Stimulated activated CD4-positive, alpha-beta T cell treated with anti-CD3 and anti-CD28 coated beads, Interleukin-4, amount 100 ng/mL, for 1 hour (primary cell): ENCODE measurements at places on chromosomes 5 and 9.

DNA sequence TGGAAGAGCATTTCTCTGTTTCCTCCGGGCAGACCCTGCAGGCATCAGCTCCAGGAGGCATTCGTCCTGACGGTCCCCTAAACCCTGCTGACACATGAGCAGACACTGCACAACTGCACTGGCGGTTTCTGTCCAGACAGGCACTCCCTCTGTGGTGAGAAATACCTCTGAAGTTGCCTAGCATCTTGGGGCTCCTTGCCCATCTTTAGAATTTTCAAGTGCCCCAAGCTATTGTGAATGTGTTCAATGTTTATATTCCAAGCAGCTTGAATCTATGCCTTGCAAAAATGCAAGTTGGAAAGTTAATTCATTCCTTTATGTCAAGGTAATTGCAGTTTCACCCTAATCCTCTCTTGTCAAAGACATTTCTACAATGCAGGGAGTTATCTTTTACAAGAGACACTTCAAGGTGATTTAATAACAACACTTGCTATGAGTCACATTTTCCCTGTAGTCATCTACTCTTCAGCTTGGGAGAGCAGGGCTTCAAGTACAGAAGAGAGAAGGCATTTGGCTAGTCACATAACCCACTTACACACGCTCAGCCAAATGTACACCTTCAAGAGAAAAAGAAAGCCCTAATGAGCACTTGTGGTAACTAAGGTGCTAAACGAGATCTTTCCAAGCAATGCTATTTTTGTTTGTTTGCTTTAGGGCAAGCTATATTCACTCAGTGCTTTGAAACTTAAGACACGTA lies 302.5 kb downstream of the MLLT3 start:
- DNase-seq, result peak; percentile 24

- DNase-seq, result peak; percentile 38
These were observed 19.7 kb downstream of the CAMSAP1 start for GRCh38 chr9:135887585-135888050.

GRCh38 chr9:114504341-114505186 lies 709 bp downstream of the WHRN start:
- peak; percentile 46 for DNase-seq

GRCh38 chr5:125384071-125384470 lies 637.6 kb upstream of the ZNF608 start:
- DNase-seq, result no peak

DNA sequence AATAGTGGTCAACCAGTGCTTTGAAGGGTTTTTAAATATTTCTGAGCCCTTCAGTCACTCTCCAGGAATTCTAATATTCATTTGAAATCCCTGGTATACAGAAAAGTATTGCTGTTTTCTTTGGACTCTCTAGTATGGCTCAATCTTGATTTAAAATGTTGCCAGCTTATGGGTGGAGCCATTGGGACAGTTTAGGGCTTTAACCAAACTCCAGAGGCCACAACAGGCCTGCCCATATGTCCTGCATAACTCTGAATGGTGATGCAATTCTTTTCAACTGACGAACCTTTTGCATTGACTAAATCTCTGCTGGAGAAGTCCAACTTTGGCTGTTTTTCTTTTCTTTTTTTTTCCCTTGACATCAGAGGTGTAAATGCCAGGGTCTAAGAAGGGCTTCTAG lies 10.3 kb upstream of the ANKHD1 start:
- DNase-seq, result no peak

- DNase-seq, result no peak
These were observed 79.7 kb upstream of the ICE1 start for GRCh38 chr5:5342784-5343183.

- DNase-seq, result peak; percentile 43
These were observed 83.5 kb upstream of the RUSC2 start for GRCh38 chr9:35406183-35406959.

- no peak for DNase-seq
These were observed 590.0 kb upstream of the ZNF608 start for GRCh38 chr5:125336401-125336800.

- no peak for DNase-seq
These were observed 26.5 kb upstream of the BASP1 start for GRCh38 chr5:17190799-17191391.

DNA sequence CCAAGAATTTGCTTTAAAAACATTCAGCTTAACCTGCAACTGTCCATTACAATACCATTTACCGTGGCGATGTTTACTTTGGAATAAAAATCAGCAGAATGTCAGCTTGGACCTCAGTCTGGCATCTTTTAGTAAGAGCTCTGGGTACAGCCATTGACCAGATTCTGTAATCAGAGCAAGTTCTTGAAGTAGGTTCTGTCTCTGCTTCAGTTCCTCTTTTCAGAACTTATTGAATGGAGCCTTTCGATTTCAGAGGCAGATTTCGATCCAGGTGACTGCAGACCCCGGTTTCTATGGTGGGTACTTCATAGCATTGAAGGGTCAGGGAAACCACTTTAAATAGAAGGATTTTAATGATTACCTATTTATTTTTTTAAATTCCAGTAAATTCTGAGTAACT lies 53.4 kb upstream of the SV2C start:
- no peak for DNase-seq

GRCh38 chr5:152306386-152306785 lies 98.7 kb downstream of the NMUR2 start:
- DNase-seq, result no peak

DNA sequence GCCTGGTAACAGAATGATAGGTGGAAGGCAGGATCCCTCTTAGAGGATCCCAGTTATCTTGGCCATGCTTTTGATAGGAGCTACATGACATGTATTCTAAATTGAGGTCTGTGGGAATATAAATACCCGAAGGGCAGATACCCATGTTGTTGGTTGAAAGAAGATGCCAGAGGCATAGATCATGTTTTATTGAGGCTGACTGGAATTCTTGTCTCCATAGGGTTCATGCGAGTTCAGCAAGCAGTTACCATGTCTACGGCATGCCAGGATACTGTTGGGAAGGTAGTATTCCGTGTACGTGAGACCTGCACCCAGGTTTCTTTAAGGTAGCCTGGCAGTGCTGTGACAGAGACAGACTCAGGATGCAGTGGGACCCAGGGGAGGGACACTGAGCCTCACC lies 230.7 kb downstream of the NR3C1 start:
- DNase-seq, result no peak

- no peak for DNase-seq
These were observed 226.5 kb downstream of the DTWD2 start for GRCh38 chr5:118761814-118762213.

- DNase-seq, result no peak
These were observed 224.9 kb downstream of the SNX18 start for GRCh38 chr5:54742417-54742891.

GRCh38 chr9:99416007-99416406 lies 193.9 kb downstream of the SEC61B start:
- no peak for DNase-seq

DNA sequence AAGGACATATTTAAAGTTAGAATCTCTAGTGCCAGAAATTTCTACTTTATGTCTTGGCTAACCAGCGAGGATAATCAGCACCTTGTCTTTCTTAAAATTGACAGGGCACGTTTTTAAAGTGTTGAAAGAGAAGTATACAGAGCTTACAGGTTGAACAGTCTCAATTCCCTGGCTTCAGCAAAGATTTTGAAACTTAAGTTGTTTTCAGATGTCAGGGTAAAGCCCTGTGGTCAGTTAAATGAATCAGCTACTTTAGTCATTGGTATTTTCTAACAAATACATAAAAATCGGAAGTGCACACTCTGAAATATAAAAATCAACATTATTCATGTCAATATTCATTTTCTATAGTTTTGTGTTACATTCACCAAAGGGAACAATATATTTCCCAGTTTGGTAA lies 29.1 kb downstream of the SNCAIP start:
- no peak for DNase-seq

GRCh38 chr9:33817327-33818166 lies 587 bp downstream of the UBE2R2 start:
- peak; percentile 47 for DNase-seq

DNA sequence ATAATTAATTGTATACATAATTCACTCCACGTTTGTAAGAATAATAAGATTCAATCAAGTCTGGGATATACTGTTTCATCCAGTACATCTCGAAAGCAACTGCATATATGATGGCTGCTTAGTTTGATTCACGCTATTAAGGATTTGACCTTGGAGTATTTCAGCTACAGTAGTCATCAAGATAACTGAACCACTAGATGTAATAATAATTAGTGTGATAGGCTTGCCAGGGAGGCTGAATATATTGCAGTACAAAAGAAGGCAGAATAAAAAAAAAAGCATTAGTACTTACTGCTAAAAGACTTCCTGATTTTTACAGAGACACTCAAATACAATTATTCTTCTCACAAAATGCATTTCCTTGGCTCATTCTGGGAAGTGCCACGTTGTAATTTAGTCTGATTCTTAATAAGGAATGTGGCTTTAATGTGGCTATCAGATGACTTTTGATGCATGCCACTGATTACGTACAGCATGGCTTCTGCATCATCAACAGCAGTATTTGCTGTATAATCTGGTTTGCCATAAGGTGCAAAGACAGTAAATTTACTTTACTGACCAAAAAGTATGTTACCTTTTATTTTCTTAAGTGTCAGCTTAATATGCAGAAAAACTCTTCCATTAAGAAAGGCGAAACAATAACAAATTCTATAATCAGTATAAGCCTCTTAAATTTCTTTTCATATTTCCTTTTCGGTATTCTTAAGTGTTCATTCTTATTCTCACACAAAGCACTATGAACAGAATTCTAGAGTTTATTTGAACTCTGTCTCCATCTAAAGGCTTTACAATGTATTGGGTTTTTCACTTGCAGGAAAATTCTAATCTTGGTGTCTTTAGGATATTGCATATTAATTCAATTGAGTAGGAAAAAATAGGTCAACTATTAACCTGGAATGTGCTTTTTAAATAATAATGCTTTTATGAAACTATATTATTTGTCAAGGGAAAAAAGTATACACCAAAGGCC lies 166.4 kb downstream of the SLF1 start:
- DNase-seq, result no peak

- no peak for DNase-seq
These were observed 51.3 kb downstream of the SAXO1 start for GRCh38 chr9:18981476-18982261.

DNA sequence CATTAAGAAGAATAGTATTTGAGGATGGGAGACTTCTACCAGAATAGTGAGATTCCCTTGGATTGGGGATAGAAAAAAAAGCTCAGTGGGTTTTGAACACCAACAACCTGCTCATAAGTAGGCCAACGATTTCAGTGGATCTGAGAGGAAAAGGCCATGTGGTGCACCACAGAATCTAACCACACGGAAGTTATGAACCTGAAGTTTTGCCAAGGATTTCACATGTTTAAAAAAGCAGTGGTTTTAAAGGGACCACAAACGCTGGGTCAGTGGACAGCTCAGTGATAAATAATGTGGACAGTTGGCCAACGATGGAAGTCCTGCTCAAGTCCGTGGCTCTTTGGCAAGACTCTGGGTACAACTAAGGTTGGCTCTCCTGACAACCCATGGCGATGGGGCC lies 107.2 kb upstream of the TXNDC8 start:
- no peak for DNase-seq

GRCh38 chr5:67235399-67236110 lies 39.0 kb upstream of the CD180 start:
- DNase-seq, result no peak

DNA sequence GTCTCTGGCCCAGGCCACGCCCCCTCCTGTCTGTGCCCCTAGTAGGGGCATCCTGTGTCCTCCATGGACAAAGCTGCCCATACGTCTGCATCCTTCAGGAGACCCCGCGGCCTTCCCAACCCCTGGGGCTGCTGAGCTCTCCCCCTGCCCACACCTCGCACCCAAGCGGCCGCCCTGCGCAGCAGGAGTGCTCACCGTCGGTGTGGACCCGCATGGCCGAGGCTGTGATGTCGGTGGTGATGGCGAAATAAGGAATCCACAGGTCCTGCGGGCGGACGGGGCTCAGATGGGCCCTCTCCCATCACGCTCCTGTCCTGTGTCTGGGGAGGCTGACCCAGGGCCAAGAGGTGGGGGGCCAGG lies 4.8 kb upstream of the NSMF start:
- DNase-seq, result no peak

DNA sequence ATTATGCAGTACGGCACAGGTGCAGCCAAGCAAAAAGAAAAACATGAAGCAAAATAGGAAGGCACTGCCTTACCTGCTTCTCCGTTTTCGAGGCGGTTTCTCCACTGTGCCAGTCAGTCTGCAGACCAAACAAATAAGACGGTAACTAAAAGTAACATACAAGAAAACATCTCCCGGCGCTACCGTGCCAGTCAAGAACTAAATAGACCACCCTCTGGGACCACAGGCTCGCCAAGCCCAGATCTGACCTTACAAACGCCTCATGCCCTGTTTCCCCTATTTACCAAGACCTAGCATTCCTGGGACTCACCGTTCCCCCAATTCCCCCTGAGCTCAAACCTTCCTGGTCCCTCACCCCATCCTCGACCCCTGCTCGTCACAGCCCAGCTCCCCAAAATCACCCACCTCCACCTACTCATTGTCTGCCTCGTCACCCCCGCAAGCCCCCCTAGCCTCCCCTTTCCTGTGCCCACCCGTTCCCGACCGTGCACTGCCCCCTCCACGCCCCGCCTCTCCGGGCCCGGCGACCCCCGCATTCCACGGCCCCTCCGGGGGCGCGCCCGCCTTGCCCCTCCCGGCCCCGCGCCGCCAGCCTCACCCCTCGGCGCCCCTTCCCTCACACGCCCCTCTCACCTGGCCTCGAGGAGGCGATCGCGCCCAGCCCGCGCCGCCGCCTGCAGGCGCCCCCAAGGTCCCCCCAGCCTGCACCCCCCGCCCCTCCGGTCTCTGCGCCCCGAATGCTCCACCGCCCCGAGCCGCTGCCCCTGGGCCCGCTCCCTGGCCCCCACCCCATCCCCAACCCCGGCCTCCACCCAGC lies 560 bp downstream of the SCAI start:
- no peak for DNase-seq

DNA sequence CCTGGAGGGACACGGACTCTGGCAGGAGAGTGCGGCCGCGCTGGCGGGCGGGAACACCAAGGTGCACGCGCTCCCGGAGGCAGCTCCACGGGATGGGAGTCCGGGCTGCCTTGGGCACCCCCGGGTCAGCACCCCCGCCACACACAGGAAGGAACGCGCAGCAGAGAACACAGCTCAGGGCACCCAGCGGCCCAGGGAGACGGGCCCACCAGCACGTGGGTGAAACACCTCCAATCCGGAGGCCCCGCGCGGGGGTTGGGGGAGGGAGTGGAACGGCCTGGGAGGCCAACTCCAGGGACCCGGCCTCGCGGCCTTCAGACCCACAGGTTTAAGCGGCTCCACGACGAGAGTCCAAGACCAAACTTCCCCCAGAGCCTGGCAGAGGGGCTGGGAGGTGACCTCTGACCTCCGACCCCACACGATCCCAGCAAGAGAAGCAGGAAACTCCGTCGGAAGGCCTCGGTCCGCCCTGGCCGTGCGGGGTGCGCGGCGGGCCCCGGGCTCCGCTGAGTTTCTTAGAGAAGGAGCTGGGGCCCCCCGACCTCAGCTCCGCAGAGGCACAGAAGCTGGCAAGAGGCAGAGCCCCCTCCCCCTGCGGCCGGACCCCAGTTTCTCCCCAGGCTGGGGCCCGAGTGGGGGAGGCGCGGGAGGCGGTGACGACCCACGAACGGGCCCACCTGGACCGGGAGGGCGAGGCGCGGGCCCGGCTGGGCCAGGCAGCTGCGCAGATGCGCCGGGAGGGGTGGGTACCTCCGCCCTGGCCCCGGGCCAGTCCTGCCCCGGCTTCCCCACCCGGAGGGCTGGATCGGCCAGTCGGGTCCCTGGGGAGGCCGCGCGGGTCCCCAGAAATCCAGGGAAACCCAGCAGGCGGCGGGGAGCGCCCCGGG lies 851 bp downstream of the NACC2 start:
- DNase-seq, result peak; percentile 70

GRCh38 chr5:132354381-132355139 lies 14.9 kb upstream of the SLC22A5 start:
- no peak for DNase-seq
